Fibroblast of the conjunctiva (primary cell): ENCODE measurements at places on chromosomes 2 and 18.
A peak's percentile ranks its signal among the peaks of the same experiment; 100 is the strongest.

- peak; percentile 37 for DNase-seq
Observed at GRCh38 chr2:174344716-174345461, 10.1 kb downstream of the SP9 start.

GRCh38 chr18:27627927-27628326 lies 442.8 kb upstream of the CHST9 start:
- DNase-seq = no peak

DNA sequence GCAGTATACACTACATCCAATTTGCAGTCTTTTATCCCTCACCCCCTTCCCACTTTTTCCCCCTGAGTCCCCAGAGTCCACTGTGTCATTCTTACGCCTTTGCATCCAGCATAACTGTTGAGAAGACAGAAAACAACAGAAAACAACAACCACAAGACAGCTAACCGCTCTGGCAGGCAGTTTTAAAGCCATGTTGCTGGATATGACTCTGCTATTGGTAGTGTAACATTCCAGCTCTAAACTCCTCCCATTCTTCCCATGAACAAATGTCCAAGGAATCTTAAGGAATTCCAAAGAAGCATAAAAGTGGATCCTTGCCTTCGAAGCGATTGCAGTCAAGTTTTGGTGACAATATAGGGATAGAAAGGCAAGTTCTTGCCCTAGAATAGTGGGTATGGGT lies 599.1 kb downstream of the NYAP2 start:
- no peak for DNase-seq

- DNase-seq = peak; percentile 94
Observed at GRCh38 chr2:238596571-238597551, 170.1 kb downstream of the ASB1 start.

GRCh38 chr18:24814521-24814920 lies 354.1 kb downstream of the HRH4 start:
- DNase-seq = no peak

DNA sequence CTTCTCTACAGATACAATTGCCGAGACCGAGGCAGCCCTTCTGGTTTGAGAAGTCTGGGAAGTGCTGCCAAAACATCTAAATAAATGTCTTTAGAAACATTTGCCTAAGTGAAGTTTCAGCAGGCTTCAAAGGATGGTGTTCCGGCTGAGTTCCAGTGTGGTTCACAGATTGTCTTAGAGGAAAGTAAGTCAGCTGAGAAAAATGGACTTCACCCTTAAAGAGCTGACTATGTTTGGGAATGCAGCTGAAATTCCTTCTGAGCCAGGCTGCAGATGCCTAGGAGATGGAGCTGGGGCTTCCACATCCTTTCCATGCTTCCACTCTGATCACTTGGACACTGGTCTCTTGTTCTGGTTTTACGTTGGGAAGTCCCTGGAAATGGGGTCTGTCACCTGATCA lies 83.6 kb downstream of the FHOD3 start:
- no peak for DNase-seq

DNA sequence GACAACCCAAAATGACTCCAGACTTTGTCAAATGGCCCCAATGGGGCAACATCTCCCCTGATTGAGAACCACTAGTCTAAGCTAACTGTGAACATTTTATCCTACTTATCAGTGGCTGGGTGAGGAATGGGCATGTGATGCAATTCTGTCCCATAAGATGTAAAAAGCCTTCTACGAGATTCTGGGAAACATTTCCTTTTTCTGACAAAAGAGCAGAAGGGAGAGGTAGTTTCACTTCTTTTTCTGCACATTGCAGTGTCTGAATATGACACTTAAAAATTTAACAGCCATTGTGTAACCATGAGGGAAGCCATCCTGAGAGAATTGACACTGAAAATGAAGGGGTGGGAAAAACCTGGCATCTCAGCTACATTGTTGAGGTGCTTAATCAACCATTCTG lies 17.3 kb upstream of the MARCHF4 start:
- peak; percentile 13 for DNase-seq

- no peak for DNase-seq
Observed at GRCh38 chr18:6607343-6607742, 122.2 kb upstream of the ARHGAP28 start.

- DNase-seq = no peak
Observed at GRCh38 chr2:43460611-43461365, 135.1 kb downstream of the THADA start.

GRCh38 chr2:135997380-135997779 lies 12.0 kb upstream of the DARS1 start:
- no peak for DNase-seq

DNA sequence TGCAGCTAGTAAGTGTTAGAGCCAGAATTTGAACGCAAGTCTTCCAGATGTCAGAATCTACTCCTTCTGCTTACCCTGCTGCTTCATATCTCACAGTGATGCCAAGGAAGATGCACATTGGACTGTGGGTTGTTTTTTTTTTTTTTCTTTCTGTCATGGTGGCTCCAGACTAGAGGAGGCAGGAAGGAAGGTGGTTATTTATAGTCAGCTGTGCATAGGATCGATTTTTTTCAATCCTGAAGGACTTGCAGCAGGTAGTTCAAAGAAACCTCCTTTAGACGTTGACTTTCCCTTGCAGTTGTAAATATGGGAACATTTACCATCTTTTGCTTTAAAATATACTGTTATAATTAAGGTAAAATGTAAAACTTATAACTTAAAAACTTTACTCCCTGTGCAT lies 17.3 kb downstream of the NEDD4L start:
- no peak for DNase-seq

DNA sequence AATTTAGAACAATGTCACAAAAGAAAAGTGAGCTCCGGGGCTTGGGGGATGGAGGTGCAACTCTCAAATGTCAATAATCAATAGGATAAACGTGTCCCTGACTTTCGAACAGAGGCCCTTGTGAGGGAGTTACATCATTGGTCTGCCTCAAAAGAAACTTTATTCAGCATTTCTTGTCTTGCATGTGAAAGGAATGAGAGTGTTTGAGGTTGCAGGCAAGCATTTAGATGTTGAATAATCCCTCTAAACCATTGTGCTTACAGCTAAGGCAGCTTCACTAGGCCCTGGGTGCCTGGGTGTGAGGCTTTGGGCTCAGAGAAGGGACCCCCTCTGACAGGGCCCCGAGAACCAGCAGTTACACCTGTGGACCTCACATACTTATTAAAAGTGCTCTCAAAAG lies 28.6 kb upstream of the FHL2 start:
- no peak for DNase-seq

DNA sequence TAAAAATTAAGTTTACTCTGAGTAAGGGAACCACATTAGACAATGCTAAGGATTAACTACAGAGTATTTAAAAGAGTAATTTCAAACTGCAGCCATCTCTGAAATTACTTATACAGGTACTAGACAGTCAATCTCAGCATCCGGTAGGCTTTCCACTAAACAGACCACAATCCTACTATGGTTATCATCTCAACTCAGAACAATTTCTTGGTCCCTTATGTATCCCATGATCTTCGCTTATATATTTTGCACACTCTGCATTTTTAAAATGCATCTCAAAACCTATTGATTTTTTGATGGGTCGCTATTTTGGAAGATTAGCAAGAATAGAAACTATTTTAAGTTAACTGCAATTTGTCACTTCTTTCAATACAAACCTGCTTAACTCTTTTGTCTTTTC lies 1.4 kb downstream of the PPP4R1 start:
- DNase-seq = no peak

GRCh38 chr2:136232456-136233172 lies 114.7 kb upstream of the CXCR4 start:
- DNase-seq = no peak

DNA sequence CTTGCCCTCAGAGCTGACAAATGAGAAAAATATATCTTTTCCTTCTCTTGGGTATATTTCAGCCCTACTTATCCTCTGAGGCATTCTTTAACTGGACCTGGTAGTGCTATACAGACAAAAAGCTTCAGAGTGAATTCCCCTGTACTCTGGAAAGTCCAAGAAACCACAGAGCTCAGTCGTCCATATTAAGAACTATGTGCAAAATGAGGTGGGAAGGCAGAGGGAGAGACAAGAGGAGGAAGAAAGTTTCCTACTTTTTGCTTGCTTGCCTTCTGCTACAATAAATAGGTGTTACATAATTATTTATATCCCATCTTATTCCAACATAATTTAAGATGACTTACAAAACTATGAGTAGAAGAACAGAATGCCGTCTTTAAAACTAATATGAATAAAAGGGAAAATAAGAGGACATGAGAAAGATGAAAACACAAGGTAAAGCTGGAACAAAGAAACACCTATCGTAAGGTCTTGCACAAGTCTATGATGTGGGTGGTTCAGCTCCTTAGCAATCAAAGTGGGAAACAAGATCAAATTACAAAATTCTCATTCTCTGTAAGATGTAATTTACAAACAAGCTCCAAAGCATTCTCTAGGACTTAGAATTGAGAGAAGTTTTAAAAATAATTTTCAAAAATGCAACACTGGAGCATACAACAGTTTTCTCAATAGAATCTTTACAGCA lies 97.9 kb downstream of the BAZ2B start:
- no peak for DNase-seq

GRCh38 chr2:15388406-15389325 lies 172.5 kb downstream of the NBAS start:
- no peak for DNase-seq

GRCh38 chr18:48347756-48348326 lies 61.3 kb downstream of the ZBTB7C start:
- DNase-seq = no peak

GRCh38 chr2:82511894-82512293 lies 1947.2 kb downstream of the SUCLG1 start:
- DNase-seq = no peak
